Activated CD8-positive, alpha-beta memory T cell treated with anti-CD3 and anti-CD28 coated beads for 1 hour (primary cell): ENCODE measurements at places on chromosomes 1 and 21.

DNA sequence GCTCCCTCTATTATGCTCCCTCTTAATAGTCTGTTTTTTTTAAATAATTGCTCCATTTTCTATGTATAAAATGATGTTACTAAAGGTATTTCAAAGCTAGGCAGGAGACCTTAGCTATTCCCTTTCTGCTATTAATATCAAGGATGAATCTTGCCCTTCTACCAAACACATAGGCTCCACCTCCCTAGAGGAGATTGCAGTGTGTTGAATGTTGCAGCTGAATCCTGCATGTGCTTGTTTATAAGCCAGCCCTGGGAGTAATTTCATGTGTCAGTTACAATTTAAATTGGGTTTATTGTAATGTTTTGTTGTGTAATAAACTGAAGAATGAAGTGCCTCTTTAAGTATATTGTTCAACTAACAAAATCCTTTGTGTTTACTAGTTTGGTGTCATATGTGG lies 66.0 kb downstream of the TMEM200B start:
- DNase-seq = no peak

- DNase-seq = no peak
Observed at GRCh38 chr21:26194811-26195251, 24.3 kb upstream of the APP start.

DNA sequence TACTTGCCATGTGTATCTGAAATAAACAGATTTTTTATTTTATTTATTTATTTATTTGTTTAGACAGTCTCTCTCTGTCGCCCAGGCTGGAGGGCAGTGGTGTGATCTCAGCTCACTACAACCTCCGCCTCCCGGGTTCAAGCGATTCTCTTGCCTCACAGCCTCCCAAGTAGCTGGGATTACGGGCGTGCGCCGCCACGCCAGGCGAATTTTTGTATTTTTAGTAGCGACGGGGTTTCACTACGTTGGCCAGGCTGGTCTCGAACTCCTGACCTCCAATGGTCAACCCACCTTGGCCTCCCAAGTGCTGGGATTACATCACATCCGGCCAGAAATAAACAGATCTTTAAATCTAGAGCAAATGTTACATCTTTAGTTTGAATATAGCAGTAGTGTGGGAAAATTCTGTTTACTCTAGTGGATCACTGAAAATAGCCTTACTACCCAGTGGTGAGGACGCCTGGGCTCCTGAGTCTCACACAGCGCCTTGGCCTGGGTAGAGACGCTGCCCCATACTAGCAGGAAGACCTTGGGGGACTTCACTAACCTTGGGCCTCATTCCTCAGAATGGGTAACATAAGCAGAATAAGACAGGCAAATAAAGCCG lies 709 bp downstream of the GART start:
- DNase-seq = no peak

DNA sequence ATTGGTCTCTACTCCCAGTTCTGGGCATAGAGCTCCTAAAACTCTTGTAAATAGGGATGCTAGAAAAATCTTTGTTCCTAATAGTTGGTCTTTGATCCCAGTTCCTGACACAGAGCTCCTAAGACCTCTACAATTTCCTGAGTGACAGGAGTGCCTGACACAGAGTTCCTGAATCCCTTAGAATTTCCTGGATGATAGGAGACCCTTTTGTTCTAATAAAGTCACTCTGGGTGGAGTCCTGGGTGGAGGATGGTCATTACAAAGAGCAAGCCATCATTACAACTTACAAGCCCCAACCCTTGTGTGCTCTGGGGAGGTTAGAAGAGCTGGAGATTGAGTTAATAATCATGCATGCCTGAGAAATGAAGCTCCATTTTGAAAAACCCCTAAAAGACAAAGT lies 58.4 kb downstream of the ZZZ3 start:
- no peak for DNase-seq

GRCh38 chr1:31412732-31413404 lies at the start of gene SERINC2:
SERINC2 (plus strand) TSS chr1:31413213; CDS start chr1:31413266, 53 bp downstream.
- DNase-seq = no peak

DNA sequence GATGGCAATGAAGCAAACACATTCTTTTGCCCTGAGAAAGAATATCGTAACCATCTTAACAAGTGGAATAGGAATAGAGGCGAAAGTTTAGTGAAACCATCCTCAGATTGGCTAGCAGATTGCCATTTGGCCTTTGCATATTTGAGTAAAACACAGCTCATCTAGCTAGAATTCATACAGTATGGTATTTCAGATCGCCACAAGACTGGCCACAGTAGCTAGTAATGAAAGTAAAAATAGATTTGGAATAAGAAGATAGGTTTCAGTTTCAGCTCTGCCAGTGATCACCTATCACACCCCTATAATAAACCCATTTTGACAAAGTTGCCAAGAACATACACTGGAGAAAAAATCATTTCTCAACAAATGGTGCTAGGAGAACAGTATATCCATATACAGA lies 294.9 kb downstream of the LRRIQ3 start:
- DNase-seq = no peak

DNA sequence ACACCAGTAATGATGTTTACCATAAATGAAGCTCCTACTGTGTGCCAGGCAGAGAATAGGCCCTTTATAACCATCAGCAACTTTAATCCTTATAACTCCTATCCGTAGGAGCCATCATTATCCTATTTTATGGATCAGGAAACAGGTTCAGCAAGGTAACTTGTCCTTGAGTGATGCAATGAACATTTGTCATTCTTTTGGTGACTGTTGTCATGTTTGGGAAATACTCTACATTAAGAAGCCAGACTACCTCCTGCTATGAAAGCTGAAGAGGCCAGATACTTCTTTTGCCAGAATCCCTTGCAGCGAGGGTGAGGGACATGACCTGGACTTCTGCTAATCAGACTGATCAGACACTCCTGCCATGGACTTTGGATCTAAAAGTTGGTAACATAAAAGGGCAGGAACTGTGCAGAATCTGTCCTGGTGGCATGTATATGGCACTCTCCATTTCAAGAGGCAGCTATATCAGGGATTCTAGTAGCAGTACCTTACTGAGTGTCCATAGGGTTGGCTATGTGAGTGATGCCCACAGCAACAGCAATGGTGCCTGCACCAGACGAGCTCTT lies 33.1 kb upstream of the SRRM1 start:
- no peak for DNase-seq

DNA sequence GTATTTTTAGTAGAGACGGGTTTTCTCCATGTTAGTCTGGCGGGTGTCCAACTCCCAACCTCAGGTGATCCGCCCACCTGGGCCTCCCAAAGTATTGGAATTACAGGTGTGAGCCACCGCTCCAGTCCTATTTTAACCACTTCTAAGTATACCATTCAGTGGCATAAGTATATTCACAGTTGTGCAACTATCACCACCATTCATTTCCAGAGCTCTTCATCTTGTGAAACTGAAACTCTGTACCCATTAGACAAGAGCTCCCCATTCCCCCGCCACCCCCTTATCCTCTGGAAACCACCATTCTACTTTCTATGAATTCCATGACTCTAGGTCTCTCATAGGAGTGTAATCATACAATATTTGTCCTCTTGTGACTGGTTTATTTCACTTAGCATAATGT lies 40.2 kb upstream of the CAMTA1 start:
- no peak for DNase-seq

DNA sequence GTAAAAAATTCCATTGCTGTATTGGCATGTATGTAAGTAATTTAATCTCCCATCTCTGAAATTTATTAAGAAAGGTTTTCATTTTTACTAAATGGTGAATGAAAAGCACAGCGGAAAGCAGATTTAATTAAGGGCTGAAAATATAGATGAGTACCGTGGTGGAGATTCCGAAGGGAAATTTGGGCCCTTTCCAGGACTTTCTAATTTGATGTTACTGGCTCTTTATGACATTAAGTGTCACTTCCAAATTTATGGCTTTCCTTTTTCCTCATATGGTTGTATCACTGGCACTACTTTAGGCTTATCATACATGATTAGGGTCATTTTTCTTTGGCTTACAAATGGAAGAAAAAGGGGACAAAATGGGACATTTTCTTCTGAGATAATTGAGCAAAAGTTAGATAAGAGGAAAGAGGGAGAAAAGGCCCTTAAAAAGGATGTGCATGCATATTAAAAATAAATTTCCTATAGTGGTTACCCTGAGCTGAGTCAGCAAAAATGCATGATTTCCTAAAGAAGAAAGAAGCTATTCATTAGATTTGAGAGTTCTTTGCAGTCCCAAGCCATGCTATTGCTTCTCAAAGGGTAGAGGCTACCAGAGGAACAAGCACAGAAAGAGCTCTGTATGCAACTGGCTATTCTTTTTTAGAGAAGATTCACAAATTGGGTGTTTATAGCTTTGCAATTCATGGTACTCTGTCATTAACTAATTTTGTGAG lies 74.9 kb upstream of the CNIH3 start:
- no peak for DNase-seq

GRCh38 chr1:9018333-9018732 lies 7.9 kb downstream of the SLC2A7 start:
- no peak for DNase-seq

GRCh38 chr1:193283016-193283415 lies 96.6 kb upstream of the B3GALT2 start:
- DNase-seq = no peak

DNA sequence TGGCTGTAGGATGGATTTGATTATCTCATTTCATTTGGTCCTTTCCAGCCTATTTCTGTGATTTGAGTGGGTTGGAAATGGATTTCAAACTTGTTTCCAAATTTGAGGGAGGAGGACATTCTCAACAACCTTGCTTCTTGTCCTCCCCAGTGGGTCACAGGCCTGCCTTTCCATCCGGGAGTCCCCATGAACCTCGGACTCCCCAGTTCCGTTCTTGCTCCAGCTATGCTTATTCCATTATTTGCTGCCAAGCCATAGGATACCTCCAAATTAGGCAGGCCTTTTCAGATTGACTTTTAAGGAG lies 97.8 kb downstream of the DUSP10 start:
- no peak for DNase-seq

DNA sequence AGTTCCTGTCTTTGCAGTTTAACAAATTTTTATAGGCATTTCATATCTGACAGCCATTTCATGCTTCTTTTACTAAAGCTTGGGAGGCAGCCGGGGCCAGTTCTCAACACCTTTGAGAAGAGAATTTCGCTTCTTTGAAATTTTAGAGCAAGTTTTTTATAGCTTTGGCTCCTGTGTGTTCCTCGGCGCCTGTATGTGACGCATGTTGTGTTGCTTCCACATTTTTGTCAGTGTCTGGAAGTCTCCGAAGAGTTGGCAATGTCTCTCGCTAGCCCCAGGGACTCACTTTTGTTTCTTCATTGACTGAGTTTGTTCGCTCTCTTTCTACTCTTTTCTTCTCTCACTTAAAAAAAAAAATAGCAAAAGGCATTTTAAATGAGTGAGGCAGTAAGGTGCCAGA lies 386.9 kb upstream of the PLXNA2 start:
- DNase-seq = no peak

DNA sequence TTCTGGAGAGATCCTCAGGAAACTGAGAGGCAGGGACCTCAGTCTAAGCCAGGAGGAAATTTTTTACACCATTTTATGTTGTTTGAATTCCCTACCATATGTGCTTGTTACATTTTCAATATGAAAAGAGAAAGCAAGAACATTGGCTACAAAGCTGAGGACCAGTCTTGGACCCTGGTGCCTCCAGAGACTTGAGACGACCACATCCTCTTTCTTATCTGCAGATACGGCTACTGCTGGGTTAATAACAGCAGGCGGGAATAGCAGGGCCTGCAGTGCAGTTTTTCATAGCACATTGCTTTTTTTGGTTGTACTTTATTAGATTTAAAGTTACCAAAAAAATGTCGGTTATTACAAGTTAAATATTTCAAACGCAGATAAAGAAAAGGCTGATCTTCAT lies 3.9 kb downstream of the KDM4A start:
- DNase-seq = no peak

DNA sequence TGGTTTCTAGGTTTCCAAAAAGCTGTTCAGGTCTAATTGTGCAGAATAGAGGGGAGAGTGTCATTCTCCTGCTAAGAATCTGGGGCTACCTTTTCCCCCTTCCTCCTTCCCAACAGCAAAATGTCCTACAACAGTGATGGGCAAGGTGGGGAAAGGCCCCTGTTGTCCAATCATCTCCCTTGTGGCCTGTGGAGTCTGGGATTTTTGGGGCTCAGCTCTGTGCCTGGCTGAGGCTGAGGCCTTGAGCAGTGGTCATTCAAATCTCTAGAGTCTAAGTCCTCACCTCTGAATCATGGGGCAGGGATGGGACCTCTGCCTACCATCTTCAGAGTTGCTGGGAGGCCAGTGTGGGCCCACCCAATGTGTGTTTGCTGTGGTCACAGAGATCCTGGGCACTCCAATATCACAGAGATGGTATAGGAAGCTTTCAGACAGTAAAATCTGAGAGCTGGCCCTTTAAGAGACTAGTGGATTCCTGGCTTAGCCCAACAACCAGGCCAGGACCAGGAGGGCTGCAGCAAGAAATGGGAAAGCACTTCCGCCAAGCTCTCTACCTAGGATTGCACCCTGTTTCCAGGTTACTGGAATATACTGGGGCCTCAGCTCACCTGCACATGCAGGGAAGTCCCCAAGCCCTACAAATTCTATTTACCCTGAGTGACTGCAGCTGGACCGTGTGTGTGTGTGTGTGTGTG lies 28.5 kb upstream of the TENT5C start:
- no peak for DNase-seq

DNA sequence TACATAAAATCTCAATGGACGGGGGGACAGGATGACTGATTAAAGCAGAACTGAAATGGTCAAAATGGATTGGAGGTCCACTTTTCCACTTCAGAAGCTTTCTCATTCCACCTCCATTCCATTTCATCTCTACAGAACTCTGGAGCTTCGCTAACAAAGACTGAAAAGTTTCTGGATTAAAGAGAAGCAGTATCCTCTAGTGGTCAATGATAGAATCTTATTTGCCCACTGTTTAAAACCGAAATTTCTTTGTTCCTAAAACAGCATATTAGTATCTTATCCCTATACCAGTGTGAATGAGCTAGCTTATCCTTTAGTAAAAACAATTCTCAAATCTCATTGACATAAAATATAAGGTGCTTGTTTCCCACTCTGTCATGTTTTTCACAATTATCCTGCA lies 890.6 kb downstream of the KCNT2 start:
- no peak for DNase-seq

GRCh38 chr21:19776076-19776475 lies 1222.1 kb upstream of the NCAM2 start:
- no peak for DNase-seq

DNA sequence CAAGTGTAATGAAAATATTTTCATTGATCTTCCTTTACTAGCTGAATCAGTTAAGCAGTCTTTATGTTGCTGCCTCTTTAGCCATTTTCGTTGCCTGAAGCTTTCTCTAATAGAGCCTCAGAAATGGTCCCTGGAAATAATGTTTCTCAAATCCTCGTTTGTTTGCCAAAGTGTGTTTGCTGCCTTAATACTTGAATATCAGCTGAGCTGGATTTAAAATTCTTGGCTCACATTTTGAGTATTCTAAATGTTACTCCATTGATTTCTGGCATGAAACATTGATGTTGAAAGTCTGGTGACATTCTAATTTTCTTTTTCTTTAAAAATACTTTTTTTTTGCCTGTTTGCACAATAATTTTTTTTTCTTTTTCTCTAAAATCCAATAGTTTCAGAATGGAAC lies 84.6 kb upstream of the SERBP1 start:
- no peak for DNase-seq

DNA sequence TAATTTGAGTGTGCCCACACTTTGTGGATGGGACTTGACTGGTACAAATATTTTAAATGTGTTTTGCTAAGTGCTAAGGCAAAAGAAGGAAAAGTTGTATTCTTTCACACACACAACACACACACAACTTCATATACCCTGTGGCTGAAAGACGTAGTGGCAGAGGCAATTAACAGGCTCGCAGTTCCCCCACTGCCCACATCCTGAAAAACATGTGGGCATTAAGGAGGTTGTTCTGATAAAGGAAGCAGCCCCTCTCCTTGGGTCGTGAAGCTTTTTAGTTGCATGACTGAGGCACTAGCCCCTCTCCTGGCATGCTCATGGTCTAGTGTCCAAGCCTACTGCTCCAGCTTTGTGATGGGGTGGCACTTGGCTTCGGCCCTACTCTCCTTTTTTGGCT lies 14.3 kb upstream of the ADAM30 start:
- DNase-seq = no peak
